ENCODE measurements at places on chromosomes 16 and 17. TPM values are rescaled to one million over a fixed set of nuclear protein-coding genes. Genes with fewer than 3 reads are reported as not detected.

The NOG gene
- total RNA-seq = 30.6 TPM

The TXNL4B gene
- total RNA-seq = 7.9 TPM

The HSD17B1 gene
- 0.86 TPM for total RNA-seq

The PYY gene
- not detected for total RNA-seq

The ZG16B gene
- total RNA-seq = 17.0 TPM

The COG7 gene
- total RNA-seq = 13.5 TPM

The TBC1D3H gene
- total RNA-seq = not detected

The TP53 gene
- 3.4 TPM for total RNA-seq

The USP43 gene
- 8.1 TPM for total RNA-seq

The CDH16 gene
- total RNA-seq = not detected

The DRC3 gene
- total RNA-seq = 2.2 TPM

The KRT31 gene
- total RNA-seq = not detected

The WNT3 gene
- total RNA-seq = 4.9 TPM

The CNGB1 gene
- 0.04 TPM for total RNA-seq

The P2RX5 gene
- total RNA-seq = 19.3 TPM

The CBX8 gene
- total RNA-seq = 12.8 TPM

Data from PC-3 (cell line).